NB4 (cell line): ENCODE measurements at places on chromosomes 7 and 10.

DNA sequence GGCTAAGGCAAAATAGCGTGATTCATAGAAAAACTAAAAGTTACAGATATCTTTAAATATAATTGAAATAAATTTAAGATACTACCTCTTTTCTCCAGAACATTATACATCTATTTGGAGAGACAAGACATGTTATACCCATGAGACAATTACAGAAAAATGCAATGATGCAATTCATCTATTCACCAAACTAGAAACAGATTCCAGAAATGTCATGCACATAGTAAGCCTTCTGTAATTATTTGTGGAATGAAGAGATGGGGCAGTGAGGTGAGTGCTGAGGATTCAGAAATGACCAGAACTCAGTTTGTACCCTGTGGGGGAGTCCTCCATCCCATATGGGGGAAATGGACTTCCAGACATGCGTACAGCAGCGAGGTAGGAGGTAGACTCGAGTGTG, 99.4 kb downstream of the MKX start:
- DNase-seq, result no peak

GRCh38 chr7:100694098-100694745, at the start of gene GIGYF1:
TSS of gene GIGYF1 (minus strand) at chr7:100694250. CDS start at chr7:100688238, 6,012 bp downstream.
- peak; percentile 90 for DNase-seq

DNA sequence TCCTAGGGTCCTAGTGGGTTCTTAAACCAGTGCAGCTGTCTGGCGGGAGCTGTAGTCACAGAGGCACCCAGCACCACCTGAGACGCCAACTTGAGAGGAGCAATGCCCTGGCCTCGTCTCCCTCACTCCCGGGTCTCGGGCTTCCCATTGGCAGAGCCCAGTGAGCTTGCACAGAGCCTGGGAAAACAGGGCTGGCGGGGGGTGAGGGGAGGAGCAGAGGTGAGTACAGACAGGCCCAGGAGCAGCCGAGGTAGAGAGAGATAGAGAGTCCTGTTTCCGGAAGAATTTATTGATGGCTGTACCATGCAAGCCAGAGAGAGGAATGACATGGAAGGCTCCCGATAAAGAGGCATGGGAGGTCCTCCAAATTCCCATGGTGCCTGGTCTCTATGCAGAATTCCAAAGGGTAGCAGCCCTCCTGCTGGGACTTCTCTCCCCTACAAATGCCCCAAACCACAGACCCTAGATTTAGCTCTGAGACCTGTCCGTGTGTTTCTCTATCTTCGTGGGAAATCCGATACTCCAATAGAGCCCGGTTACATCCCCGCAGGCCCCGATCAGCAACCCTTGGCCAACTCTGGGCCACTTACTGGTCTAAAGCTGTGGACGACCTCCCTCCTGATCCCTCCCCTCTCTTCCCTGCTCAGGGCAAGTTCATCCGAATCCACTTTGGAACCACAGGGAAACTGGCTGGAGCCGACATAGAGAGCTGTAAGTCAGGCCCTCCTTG, 20.3 kb upstream of the MYH16 start:
- DNase-seq, result no peak

GRCh38 chr10:62748386-62748785, 56.1 kb upstream of the ADO start:
- no peak for DNase-seq

DNA sequence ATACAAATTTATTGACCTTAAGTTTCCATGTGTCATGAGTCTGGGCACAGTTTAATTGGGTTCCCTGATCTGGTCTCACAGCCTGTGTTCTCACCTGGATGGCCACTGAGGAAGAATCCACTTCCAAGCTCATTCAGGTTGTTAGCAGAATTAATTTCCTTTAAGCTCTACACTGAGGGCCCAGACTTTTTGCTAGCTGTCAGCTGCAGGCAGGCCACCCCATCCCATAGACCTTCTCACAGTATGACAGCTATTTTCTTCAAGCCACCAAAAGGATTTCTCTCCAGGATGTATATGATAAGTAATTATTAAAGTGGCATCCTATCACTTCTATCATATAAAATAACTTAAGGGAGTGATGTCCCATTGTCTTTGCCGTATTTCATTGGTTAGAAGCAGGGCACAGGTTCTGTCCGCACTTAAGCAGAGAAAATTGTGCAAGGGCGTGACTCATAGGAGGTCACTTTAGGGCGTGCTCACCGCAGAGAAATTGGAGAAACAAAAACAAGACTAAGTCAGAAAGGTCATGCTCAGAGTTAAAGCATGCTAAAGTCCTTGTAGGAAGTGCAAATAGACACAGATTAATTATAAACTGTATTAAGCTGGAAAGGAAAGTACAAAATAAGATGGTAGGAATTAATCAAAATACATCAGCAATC, 109.9 kb downstream of the AHR start:
- peak; percentile 99 for DNase-seq

GRCh38 chr10:87646935-87647334, 12.7 kb upstream of the PAPSS2 start:
- DNase-seq, result no peak

GRCh38 chr7:126177782-126178181, 1075.0 kb downstream of the GRM8 start:
- no peak for DNase-seq

DNA sequence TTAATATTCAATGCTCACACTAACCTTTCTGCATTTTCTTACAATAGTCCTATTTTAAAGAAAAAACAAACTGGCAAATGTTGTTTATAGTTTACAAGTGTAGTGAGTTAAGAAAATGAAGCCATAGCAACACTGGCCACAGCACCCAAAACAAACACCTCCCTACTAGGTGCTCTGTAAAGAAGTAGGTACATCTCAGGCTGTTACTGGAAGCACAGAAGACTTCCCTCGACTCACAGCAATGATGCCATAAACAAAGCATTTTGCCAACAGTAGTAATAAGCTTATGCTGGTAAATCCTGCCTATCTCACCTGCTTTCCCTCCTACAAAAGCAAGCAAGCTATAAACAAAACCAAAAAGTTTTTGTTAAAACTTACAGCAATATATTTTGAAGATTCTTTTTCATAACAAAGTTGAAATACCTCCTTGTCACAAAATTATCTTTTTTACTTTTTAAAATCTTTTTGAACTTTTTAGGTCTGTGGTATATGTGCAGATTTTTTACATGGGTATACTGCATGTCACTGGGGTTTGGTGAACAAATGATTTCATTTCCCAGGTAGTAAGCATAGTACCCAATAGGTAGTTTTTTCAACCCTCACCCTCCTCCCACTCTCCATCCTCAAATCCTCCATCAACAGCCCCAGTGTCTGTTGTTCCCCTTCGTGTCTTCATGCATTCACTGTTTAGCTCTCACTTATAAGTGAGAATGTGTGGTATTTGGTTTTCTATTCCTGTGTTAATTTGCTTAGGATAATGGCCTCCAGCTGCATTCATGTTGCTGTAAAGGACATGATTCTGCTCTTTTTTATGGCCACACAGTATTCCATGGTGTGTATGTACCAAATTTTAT, 28.4 kb downstream of the COA1 start:
- DNase-seq, result no peak

- DNase-seq, result peak; percentile 56
Measured at GRCh38 chr7:151871904-151872303, 5.0 kb downstream of the PRKAG2 start.

DNA sequence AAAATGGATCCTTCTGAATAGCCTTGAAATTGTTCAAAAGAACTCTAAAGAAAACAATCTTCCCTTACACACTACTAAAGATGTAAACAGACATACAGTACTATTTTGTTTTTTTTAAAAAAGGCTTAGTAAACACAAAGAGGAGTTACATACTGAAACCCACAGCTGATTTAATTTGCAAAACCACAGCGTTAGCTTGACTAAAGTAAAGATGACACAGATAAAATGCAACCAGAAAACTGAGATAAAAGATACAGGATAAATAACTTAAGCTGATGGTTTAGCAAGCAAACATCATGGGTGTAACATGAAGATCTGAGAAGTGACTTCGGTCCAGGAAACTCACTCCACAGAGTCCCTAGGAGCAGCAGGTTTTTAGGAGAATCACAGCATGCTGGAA, 21.8 kb downstream of the PRKCQ start:
- DNase-seq, result no peak
